GM12878 (cell line): ENCODE measurements at places on chromosomes 3 and 15. TPM values are rescaled to one million over a fixed set of nuclear protein-coding genes. Genes with fewer than 3 reads are reported as not detected.

DNA sequence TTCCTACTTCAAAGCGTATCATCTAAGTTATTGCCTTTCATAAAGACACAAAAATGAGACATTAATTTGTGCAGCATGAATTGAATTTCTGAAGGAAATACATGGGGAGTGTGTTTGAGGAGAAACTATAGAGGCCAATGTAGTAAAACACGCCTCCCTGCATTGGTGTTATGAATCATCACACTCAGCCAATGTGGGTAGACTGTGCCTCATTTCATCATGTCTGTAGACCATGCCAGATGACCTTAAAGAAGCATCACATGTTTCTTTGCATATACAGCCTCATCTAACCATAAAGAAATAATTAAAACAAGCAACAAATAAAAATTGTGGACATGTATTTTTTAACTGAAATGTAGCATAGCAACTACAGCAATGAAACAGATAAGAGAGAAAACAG, 486.0 kb upstream of the ADAMTS9 start:
- DNase-seq = no peak

The RASA2 gene
- polyA plus RNA-seq = 7.4 and 8.1 TPM in 2 replicates

DNA sequence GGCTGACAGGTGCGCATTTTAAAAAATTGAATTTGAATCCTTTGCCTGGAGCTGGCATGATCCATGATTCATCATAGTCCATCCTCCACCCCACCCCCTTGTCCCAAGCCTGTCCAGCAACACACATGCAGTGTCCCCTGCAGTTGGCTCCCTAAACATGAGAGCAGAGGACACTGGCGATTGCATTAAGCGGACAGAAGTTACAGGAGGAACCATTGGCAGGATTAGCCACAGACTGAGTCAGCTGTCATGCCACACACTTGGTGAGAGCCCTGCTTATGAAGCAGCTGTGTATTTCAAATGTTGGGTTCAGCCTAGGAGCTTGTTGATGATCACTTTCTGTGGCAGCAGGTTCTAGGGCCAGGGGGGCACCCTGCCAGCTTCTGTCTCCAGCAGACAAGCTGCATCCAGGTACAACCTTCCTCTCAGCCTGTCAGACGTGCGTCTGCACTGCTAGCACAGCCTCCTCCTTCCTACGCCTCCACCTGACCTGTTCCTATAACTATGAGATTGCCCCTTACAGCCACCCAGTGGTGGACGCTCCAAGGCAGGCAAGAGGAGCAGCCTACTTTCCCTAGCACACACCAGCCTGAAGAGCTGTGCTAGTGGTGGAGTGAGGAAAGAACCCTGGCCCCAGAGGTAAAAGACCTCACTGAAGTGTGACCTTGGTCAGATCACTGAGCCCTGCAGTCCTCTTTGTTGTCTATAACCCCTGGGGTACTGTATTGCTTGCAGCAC, 121.9 kb downstream of the SLCO3A1 start:
- no peak for DNase-seq

- no peak for DNase-seq
Measured at GRCh38 chr15:73165844-73166243, 113.6 kb downstream of the NEO1 start.

The FAM81A gene
- 23.3 and 23.9 TPM in 2 replicates for polyA plus RNA-seq

DNA sequence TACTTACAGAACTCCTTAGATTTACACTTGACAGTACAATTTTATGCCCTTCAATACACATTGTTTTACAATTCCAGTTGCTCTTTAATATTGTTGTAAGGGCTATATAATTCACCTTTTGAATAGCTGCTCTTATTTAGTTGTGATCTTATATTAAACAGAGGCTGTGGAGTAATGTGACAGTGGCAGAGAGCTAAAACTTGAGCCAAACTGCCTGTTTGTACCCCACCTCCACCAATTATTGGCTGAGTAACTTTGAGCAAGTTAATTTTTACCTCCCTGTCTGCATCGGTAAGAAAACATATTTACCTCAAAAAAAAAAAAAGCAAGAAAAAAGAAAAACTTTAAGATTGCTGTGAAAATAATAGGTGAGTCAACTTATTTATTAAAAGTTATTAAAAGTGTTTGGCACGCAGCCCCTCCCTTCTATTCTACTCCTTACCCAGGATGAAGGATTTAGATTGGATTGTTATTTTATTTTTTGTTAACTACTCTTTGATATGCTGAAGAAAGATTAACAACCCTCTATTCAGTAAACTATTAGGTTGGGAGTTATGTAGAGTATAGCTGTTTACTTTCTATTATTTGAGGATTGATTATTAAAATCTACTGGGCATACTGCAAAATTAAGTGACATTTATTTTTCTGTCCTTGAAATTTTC, 1.7 kb downstream of the SEC62 start:
- no peak for DNase-seq

- no peak for DNase-seq
Measured at GRCh38 chr3:44363591-44363990, 25.0 kb downstream of the TCAIM start.

GRCh38 chr3:177820683-177821316, 623.5 kb upstream of the TBL1XR1 start:
- DNase-seq = peak; percentile 4

DNA sequence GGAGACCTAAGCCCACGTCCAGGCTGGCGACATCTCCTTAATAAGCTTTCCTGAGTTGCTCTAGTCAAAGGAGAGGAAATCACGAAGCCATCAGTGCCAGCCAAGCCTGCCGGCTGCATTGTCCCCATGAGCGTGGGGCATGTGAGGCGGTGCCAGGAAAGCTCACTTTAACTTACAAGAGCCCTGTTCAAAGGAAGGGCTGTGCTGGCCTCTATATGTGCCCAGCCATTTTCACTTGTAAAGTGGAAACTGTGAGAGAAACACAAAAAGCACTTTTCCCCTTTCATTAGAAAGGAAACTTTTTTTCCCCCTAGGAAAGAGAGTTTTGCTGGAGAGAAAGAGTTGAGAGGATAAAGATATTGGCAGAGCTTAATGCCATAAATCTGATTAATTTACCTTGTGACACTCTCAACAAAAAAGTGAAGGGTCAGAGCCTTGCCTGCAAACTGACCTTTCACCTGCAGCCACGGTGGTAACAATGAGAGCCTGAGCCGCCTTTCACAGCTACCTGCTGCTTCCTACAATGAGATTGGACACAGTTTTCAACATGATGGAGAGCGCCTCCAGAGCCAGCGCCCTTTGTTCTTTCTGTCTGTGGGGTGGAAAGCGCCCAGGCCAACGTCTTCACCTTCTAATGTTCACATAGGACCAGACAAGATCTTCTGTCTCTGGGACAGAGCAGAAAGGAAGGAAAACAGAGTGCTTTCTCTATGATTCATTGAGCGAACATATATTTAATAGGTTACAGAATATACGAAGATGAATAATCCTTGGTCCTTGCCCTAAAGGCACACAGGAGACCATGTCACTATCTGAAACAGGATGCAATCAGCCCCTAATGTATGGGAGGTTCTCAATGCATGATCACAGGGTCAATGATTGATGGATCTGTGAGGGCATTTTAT, 233.1 kb upstream of the HES1 start:
- no peak for DNase-seq

The SCG3 gene
- 0.04 and 0.08 TPM in 2 replicates for polyA plus RNA-seq

The IL16 gene
- 32.9 and 37.8 TPM in 2 replicates for polyA plus RNA-seq

GRCh38 chr15:59406446-59406845, 31.5 kb upstream of the FAM81A start:
- DNase-seq = no peak

The ADCY5 gene
- 0.21 TPM in 1 of 2 replicates, not detected in the other for polyA plus RNA-seq

GRCh38 chr3:143536817-143537535, 311.3 kb downstream of the SLC9A9 start:
- DNase-seq = no peak

The IL17RE gene
- polyA plus RNA-seq = 0.21 TPM in 1 of 2 replicates, not detected in the other

DNA sequence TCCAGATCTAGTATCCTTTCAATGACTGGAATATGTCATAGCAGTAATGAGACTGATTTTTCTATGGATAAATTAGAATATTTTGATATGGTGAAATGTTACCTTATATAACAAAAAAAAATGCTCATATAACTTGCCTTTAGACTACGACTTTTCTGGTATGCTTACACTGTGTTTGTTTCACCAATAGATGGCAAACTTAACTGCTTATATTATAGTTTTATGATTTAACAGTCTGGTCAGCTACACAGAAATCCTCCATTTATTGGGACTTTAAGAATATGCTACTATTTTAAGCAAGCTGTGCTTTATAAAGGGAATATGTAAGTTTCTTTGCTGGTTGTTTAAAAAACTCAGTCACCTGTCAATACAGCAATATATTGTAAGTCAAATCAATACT, 205.6 kb downstream of the VGLL3 start:
- DNase-seq = no peak

DNA sequence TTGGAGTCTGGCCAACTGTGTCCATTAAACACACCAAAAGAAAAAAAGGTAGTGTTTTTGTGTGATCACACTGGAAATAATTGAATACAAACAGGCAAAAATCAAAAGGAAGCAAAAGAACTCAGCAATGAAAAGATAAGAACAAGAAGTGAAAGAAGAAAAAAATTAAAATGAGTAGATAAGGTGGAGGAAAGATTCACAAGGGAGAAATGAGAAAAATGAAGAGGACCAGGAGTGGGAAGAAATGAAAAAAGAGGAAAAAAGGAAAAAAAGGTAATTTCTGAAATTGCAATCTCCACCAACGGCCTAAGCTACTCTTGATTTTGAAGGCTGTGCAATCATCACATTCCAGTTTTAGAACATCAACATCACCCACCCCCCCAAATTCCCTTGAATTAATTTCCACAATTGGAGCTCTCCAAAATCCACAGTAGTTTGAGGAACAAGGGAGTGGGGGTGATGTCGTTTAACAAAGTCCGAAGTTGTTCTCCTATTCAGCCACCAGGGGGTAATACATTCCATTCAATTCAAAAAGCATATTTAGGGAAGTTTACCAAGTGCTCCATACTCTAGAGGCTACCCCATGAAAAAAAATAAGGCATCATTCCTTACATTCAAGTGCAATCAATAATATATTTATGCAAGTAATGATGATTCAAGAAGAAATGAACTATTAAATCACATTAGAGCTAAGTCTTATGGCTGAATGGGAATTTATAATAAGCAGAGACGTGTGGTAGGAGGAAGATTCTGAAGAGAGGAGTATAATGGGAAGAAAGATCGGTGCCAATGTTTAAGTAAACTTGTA, 37.4 kb downstream of the ZNF860 start:
- no peak for DNase-seq

The TBC1D5 gene
- polyA plus RNA-seq = 43.3 and 43.8 TPM in 2 replicates
